Fibroblast of pulmonary artery (primary cell): ENCODE measurements at places on chromosomes 13 and 19.
A peak's percentile ranks its signal among the peaks of the same experiment; 100 is the strongest.

- DNase-seq: no peak
Observed at GRCh38 chr13:72960541-72960940, 98.3 kb upstream of the KLF5 start.

DNA sequence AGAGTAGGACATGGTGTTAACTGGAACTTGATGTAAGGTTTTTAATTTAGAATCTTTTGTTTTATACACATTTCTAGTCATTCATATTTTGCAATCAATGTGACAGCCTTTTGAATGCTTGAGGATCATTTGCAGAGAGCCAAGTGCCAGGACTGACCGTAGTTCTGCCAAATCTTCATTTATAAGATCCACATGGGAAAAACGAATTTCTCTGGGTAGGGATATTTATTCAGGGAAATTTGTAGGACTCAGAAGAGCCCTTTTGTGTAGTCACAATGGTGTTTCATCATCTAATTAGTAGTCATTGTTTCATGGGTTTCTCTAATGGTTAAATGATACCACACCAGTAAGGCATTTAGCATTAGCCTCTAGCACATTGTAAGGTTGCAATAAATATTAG lies 161.1 kb downstream of the LMO7 start:
- no peak for DNase-seq

- peak; percentile 92 for DNase-seq
Observed at GRCh38 chr13:48595431-48596429, 58.0 kb upstream of the CYSLTR2 start.

DNA sequence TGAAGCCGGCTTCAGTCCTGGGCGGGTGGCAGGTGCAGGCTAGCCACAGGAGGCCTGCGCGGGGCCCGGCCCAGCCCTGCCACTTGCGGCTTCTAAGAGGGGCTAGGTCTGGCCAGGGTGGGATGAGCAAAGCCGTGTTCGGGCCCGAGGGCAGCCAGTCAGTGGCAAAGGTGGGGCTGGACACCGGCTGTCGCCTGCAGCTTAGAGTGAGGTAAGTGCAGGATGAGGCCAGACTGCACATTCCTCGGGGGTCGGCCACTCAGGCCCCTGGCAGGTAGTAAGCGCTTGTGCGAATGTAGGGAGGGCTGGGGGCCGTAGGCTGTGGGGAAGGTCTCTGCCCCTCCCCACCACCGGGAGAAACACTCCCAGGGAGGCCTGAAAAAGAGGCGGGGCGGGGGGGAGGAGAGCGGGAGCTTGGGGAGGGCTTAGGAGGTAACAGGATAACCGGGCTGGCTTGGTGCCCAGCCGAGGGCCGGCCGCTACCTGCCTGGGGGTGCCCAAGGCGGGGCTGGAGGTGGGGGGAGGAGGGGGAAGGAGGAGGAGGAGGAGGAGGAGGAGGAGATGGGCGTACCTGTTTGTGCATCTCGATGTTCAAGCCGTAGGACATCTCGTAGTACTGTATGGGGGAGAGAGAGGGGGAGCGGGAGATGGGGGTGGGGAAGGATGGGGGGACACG lies 6.4 kb downstream of the TLE5 start:
- DNase-seq: no peak

DNA sequence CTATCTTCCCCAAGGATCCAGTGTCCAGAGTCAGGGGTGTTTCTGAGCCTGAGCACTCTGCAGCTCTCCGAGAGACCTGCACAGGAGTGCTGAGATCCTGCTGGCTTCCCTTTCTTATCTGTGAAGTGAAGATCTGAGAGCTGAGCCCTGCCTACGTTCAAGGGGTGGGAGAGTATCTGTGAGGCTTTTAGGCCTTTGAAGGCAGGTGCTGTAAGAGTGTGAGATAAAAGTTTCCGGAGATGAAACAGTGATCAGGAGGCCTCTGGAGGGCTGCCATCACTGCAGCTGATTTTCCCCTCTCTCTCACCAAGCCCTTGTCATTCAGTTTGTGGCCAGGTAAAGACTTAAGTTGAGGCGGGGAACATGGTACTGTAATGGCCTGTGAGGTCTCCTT lies 83.1 kb downstream of the AKAP11 start:
- no peak for DNase-seq

GRCh38 chr13:84705982-84706710 lies 823.9 kb upstream of the SLITRK1 start:
- DNase-seq: no peak

DNA sequence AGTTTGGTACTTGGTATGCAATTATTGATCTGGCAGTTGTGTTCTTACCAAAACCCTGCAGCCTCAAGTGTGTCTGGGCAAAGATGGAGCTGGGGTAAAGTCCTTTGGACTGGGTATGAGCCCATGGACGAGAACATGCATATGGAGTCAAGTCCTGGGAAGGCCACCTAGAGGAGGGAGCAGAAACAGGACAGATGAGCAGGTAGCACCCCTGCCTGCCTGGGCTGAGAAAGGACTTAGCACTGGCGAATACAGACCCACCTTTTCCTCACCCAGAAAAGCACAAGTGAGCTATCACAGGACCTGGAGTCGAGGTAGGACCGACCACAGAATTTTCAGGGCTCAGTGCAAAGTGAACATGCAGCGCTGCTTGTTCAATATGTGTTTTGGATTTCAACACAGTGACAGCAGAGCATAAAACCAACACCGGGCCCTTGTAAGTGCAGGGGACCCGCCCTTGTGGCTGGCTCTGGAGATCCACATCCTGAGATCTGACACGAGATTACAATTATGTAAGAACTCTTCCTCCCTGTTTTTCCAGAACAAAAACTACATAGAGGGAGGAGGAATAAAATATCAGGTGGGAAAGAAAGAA lies 25.9 kb downstream of the IGFL2 start:
- DNase-seq: no peak

DNA sequence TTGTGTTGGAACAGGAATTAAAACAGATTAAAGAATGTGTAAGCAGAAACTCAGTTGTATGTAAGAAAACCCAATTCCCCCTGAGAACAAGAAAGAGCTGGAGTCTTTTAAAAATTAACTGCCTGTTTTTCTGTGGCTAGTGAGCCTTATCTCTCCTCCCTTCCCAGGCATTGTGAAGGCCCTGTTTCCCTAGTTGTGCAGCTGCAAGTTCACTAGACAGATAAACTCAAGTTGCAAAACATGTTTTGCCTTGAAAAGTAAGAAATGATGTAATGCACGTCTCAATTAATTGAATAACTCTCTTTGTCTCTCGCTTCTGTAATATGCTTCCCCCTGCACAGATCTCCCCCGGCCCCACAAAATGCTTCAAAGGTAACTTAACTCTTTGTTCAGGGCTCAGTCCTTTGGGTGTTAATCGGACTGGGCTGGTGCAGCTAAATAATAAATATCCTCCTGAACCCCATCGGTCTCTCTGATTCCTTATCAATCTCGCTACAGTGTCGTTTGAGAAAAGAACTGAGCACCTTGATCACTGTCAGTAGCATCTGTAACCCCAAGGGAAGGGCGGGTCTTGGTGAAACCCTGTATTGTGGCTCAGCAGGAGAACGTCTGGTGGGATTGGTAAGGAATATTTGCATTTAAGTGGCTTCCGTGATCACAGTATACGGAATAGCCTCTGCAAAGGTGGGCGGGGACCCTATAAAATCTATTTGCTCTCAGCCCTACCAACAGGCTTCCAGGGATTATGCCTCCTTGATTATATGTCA lies 1.6 kb upstream of the ZNF556 start:
- DNase-seq: no peak

GRCh38 chr13:75422028-75422427 lies 59.9 kb downstream of the TBC1D4 start:
- DNase-seq: no peak

DNA sequence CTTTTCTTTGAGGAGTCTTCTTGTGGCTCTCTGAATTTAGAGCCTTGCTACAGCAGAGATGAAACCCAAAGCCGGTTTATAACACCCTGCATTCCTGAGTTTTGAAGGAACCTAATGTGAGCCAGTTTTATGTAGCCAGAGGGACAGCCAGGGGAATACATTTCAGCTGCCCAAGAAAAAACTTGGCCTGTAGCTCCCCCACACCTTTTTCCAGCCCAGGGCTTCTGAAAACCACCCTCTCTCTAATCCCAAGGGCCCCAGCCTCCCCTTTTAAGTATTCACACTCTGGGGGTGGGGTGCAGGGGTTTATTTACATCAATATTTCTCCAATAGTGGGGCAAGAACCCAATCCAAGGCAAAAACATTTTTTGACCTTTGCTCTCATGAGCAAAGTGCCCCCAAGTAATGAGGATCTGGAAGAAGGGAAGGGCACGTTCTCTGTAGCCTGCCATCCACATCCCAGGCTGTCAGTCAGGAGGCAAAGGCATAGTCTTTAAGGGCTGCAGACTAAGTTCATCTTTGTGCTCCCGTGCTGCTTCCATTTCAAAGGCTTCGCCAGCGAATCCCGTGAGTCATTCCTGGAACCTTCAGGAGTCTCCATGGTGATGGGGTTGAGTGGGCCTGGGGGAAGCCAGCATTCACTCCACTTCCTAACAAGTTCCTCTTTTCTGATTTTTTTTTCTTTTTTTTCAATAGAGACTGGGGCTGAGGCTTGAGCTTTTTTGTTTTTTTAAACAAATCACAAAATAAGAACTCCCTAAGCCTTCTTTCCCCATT lies 33.2 kb upstream of the MEDAG start:
- peak; percentile 91 for DNase-seq

GRCh38 chr19:34501339-34502320 lies 20.1 kb downstream of the WTIP start:
- DNase-seq: peak; percentile 92

DNA sequence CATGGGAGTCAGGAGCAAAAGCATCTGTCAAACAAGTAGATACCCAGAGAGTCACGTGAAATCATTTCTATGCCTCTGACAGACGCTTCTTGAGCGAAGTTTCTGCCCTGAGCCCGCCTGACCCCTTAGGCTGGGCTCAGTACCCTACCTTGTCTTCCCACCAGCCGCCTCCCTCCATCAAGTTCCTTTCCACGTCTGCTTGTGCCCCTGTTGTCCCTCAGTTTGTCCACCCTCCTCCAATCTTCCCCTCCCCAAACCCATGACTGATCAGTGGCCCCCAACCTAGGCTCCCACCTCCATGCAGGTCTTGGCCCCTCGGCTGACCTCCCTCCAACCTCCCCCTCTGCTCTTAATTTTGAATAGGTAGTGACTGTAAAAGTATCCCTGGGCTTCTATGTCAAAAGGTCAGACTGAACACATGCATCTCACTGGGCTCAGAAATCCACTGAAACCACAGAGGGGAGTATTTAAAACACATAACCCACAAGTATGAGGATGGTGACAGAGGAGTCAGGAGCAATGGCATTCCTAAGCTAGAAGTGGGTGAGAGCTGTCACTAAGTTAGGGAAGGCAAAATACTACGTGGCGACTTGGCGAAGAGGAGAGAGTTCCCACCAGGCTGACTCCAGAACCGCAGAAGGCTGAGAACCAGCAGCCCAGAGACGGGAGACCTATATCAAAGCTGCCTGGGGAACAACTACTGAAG lies 1.7 kb upstream of the ZNF446 start:
- DNase-seq: peak; percentile 31

DNA sequence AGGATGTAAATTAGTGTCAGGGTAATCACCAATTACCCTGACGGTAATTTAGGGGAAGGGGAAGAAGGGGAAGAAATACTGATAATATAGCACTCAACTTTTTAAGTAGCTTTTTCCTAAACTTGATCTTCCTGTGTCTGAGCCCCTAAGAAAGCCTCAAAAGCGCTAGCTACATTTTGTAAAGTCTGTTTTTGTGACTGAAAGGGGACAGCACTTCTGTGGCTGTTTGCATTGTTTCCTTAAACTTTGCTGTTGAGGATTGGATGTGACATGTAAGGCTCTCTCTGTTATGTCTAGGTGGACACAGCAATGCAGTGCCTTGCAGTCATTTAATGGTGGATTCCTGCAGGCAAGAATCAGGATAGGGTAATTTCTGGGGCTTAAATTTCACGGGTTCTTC lies 42.8 kb downstream of the SPATA13 start:
- DNase-seq: no peak

DNA sequence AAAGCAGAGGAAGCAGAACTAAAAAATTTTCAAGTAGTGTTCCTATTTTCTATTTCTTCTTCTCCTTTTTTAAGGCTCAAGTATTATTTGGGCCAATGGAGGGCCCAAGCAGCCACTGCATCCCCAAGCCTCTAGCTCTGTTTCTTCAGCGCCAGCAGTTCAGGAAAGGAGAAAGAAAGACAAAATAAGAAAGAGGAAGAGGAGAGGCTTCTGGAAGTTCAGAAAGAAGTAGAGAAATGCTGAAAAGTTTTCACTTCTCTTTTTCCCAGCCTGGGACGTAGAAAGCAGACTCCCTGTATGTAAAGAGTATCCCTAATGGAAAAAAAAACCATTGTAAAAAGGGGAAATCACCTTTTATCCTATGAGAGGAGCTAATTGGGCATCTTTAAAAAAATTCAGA lies 165.5 kb upstream of the KLF12 start:
- no peak for DNase-seq

DNA sequence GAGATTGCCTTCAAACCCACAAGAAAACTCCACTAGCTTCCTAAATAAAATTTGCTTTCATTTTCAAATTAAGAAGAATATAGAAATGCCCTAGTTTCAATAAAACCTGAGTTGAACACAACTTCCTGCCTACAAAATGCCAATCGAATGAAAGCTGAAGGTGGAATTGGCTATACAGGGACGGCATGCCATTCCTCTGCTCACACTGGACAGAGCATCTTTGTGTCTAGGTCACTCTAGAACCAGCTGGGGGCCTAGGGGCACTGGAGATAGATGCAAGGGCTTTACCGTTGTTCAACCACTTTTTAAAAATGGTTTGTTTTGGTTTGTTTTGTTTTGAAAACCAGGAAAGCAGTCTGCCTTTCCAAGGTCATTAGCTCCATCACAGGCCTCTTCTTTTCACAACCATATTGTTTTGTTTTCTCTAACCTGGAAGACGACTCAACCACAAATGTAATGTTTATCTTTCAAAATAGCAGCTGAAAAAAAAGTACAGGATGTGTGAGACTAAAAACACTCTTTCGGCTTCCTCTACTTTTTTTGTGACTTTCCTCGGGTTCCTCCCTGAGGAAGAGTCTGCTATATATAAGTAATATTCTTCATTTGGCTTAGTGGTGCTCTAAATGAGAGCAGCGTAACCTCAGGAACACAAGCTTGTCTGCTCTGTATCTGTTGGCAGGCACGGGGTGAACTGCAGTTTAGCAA lies 11.9 kb upstream of the ITM2B start:
- DNase-seq: no peak

DNA sequence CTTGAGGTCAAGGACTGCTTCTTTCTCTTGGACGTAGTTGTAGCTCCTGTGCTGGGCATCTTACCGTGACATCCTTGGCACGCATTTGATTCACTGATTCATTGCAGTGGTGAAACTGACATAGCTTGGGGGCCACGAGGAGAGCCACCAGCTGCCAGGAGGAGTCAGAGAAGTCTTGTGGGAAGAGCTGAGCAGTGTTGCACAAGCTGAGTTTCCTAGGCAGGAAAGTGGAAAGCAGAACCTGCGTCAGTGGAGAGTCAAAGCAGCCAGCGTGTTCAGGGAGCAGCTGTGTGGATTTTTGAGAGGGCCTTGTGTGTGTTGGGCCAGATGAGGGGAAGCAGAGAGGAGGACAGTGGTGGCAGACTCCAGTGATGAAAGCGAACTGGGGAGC lies 5.3 kb upstream of the GPR183 start:
- DNase-seq: peak; percentile 72

GRCh38 chr13:30798776-30799355 lies 63.5 kb downstream of the ALOX5AP start:
- no peak for DNase-seq

GRCh38 chr19:19719798-19720197 lies 13.1 kb downstream of the ZNF14 start:
- DNase-seq: no peak
